ENCODE measurements at places on chromosomes 3 and 15.

DNA sequence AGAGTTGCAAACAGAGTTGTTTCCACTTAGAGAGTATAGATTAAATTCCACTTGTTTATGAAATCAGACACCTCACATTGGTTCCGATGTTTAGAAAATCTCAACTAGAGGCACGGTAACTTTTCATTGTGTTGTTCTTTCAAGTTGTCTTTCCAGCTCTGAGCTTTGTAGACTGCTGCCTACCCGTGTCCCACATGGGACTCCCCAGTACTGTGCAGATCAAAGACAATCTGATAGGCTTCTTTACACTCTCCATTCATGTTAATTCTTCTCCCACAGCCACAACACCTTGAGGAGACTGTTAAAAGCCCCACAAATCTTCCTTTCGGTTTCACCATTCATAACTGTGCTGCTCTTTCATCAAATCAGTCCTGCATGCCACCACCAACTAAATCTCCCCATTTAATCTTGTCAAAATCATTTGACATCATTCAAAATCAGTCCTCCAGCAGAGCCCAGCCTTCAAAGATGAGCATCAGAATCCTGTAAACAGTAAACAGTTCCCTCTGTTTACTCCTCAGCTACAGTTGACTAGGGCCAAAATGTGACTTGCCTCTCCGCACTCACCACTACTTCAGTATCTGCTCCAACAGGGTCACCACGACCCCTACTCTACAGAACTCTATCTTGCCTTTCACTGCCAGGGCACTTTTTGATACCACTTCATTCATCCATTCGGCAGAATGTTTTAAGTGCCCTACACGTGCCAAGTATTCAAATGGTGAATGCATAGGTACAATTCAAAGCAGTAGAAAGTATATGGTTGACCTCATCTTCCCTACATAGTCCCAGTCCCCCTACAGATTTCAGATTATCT lies 8.3 kb downstream of the ANXA2 start:
- no peak for DNase-seq

- peak; percentile 31 for DNase-seq
These were observed 318.0 kb downstream of the FGF12 start for GRCh38 chr3:192409201-192409837.

DNA sequence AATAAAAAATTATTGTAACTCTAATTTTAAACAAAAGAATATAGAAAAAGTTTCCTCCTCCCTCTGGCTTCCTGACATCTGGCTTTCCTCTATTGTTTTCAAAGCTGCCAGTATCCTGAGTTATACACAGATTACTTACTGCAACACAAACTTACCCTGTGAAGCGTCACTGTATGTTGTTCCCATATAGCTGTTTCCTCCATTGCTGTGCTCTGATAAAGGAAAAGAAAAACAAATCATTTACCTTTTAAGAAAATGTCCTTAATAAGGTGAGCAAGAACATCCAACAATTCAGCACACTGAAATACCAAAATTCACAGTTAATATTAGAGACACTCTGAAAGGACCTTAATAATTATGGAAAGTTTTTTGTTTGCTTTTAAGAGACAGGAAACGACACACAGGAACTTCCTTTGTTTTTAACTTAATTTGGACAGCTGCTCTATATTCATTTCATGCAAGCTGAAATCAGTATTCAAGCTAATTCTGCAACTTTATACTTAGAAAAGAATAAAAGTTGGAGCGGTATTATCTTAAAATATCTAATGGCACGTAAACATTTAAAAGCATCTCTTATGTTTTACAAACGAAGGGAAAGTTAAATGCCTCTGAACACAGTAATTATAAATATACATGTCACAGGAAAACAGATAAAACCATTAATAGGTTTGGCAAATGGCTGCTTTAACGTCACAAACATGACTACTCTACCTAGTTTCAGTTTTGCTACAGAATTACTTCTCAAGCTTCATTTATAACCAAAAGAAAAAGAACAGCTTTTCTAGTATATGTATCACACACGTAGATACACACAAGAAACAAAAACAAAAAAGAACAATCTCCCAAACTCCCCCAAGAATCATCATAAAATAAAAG lies 21.5 kb downstream of the TJP1 start:
- DNase-seq, result no peak

DNA sequence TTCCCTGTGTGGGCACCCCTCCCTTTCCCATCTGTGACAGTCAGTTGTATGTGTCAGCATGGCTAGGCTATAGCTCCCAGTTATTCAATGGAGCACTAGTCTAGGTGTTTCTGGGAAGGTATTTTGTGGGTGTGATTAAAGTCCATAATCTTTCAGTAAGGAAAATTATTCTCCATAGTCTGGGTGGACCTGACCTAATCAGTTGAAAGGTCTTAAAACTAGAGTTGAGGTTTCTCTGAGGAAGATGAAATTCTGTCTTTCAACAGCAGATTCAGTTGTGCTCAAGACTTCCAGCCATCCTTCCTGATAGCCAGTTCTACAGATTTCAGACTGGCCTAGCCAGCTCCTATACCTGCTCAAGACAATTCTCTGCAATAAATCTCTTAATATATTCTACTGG lies 284.6 kb upstream of the PROK2 start:
- no peak for DNase-seq

DNA sequence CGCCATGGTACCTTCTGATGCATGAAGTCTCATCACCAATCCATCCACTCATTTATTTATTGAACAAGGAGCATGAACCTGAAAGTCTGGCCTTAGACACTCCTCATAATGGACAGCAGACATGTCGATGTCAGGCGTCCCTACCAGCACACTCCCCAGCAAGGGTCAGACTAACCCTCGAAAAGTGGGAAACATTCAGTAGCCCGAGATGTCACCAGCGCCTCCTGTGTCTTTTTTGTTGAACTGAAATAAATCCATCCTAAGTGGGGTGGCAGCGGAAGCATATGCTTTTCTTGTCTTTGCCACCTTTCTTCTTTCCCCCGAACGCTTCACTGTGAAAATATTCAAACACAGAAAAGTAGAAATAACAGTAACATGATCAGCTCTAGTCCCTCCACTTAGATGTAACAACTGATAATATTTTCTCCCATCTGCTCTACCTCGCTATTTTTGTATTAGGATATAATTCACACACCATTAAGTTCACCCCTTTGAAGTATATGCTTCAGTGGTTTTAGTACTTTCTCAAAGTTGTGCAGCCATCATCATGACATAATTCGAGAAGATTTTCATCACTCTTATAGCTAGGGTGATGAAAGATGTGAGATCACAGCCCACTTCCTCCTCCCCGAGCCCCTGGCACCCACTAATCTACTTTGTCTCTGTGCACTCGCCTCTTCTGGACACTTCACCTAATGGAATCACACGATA lies 121.6 kb downstream of the ADAMTS17 start:
- DNase-seq, result no peak

DNA sequence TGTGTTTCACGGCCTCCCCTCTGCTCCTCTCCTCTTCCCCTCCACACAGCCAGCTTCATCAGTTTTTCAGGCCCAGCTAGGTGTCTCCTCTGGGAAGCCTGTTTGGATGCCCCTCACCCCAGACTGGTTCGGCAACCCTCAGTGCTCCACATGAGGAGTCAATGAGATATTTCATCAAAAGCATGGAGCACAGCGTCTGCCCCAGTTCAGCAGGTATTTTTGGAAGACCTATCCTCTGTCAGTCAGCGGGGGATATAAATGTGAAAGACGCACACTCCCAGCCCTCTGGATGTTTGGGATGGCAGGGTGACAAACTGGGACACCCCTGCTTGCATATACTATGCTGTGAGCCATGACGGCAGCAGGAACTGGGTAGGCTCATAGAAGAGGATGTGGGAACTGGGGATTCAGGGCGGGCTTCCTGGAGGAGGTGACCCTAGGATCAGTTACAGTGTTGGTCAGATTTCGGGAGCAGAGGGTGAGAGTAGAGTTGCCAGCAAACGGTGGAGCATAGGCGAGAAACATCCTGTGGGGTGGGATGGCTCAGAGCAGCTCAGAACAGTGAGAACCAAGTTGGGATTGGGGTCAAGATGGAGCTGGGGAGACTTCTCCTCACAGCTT lies 42.9 kb downstream of the PXYLP1 start:
- DNase-seq, result no peak
